Right lung (tissue), 10 donors: ENCODE measurements at places on chromosomes 6 and 20. TPM values are rescaled to one million over a fixed set of nuclear protein-coding genes. Genes with fewer than 3 reads are reported as not detected.

Gene CTSZ
- polyA plus RNA-seq: 99.3 TPM

Gene ZC3H12D
- 0.62 TPM for polyA plus RNA-seq

Gene NNAT
- 44.2 TPM for polyA plus RNA-seq

- no peak for DNase-seq
Measured at GRCh38 chr6:18049646-18050045, 62.2 kb upstream of the KIF13A start.

DNA sequence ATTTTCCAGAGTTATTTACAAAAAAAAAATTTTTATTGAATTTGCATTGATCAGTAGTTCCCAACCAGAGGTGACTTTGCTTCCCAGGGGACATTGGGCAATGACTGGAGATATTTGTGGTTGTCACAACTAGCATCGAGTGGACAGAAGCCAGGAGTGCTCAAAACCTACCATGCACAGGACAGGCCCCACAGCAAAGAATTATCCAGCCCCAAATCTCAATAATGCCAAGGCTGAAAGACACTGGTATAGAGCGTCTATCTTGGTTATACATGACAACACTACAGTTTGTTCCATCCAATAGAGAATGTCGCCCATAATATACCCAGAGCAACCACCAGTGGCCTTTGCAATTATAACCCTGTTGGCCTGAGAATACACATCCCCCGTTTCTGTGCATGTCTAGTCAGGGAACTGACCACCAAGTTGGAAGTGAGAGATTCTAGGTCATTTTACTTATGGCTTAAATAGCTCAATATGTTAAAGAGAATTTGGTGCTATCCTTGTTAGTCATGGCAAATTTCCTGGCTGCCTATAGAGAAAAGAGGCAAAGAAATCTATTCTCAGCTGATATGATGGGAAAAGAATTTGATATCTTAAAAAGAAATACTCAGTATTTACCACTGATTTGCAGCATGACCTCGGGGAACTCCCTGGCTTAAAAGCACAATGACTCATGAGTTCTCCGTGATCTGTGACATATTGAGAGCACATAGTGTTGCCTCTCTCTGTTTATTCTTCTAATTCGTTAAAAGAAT, 76.0 kb upstream of the ADTRP start:
- no peak for DNase-seq

DNA sequence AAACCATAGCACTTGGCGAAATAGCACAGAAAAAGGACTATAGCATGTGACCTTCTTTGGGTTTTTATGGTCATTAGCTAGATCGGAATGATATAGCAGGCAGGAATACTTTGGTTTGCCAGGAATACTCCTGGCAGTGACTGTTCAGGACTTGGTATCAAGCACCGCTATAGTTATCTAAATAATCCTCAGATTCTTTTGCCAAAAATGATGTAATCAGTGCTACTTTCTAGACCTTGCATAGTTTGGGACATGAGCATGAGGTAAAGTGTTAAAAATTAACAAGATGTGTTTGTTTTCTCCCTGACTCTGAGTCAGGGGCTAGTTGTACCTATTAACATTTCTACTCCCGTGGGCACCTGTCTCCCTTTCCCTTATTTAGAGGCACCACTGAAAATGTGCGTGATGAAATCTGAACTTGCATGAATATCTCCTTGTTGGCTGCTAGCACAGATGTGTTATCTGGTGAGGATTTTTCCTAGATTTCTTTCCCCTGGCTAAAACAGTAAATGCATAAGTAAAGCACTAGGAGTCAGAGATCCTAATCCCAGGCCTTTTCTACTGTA, 511.0 kb downstream of the CDKAL1 start:
- no peak for DNase-seq
